ENCODE measurements at places on chromosomes 11 and 22.

DNA sequence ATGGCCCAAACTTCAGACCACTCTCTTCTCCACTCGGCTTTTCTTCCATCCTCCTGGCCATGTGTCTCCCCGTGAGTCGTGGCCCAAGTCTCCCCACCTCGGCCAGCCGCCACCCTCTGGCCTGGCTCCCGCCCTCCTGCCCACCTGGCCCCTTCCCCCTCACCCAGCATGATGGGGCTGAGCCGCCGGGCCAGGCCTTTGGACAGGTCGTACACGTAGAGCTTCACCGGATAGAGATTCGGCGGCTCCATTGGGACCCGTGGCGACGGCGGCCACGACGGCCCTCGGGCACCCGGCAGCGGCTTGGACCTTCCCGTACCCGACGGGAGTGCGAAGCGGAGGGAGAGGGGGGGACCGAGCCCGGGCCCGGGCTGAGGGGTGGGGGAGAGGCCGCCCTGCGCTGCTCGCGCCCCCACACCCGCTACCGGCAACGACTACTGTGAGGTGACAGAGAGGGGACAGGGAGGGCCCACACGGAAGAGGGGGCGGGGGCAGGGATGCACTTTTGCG, at the start of gene DESI1:
Gene DESI1, minus strand, starts transcription at position 455 of the 510 bp plus-strand sequence. Its CDS starts 204 bp downstream, at position 251.
- no peak for DNase-seq

DNA sequence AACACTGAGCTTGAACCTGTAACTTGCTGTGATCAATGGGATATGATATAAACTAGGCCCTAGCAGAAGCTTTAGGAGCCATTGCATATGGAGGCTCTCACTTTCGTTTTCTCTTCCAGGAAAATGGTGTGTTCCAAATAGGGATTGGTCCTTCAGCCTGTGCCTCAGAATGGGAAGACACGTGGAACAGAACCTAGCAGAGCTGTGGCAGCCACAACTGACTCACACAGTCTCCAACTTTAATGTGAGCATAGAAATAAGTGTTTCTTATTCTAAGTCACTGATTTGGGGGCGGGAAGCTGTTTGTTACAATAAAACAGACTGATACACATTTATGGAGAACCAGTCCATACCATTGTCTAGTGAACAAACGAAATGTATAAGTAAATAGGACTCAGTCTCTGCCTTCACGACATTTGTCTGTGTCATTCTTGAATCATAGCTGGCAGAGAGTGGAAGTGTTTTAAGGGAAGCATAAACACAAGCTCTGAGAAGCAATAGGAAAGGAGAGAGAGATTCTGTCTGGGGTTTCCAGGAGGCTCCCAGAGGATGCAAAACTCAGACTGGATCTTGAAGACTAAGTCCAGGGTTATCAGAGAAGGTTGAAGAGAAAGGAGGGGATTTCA, 97.3 kb downstream of the GALNT18 start:
- DNase-seq, result no peak

- DNase-seq, result no peak
These were observed 22.6 kb upstream of the MGAT3 start for GRCh38 chr22:39434243-39434653.

DNA sequence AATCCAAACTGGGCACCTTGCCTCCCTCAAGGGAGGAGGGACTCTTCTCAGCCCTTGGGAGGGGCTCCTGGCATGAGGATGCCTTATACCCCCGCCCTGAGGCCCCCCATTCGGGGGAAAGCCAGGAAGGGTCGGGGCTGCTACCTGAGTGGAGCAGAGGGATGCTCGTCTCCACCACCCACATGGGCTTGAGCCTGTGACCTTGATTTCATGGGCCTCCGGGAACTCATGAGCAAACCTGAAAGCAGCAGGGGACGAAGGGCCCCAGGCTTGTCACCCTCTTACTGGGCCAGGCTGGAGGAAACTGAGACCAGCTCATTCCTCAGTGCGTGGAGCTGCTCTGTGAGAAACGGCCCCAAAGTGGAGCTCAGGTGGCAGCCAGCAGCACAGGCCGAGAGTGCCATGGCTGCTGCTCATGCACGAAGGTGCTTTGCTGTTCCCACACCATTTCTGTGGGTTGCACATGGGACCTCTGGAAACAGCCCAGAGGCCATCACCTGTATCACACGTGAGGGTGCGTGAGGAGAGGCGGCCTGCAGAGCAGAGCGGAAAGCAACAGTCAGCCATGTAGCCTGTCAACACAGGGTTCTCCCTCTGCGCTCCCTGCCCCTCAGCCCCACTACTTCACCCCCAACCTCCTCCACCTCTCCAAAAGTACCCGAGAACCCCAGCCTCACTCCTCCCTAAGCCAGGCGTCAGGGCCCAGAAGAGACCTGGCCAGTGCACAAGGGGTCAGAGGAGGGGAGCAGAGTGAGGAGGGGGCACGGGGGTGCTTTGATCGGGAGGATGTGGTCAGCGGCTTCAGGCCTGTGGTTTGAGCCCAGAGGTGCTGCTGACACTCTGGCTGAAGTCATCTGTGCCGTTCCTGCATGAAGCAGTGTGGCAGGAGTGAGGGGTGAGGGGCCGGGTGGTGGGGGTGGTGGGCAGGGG, 14.1 kb upstream of the IL2RB start:
- DNase-seq, result no peak

DNA sequence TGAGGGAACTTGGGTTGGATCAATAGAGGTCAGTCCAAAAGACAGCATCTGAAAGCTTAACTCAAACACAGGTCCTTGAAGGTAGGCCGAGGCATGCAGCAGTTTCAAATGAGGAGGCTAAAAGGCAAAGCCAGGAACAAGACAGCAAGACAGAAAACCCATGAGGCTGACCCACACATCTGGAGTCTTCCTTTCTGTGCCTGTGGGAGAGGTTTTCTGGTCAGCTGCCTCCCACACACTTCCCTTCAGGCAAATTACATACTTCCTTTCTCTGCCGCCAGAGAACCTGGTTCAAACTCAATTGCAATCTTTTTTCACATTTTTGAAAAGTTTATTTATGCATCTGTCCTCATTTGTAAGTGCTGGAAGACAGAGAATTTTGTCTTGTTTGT, 29.8 kb upstream of the CRTAM start:
- DNase-seq, result no peak

- no peak for DNase-seq
These were observed 112.8 kb upstream of the CADM1 start for GRCh38 chr11:115616971-115617370.

DNA sequence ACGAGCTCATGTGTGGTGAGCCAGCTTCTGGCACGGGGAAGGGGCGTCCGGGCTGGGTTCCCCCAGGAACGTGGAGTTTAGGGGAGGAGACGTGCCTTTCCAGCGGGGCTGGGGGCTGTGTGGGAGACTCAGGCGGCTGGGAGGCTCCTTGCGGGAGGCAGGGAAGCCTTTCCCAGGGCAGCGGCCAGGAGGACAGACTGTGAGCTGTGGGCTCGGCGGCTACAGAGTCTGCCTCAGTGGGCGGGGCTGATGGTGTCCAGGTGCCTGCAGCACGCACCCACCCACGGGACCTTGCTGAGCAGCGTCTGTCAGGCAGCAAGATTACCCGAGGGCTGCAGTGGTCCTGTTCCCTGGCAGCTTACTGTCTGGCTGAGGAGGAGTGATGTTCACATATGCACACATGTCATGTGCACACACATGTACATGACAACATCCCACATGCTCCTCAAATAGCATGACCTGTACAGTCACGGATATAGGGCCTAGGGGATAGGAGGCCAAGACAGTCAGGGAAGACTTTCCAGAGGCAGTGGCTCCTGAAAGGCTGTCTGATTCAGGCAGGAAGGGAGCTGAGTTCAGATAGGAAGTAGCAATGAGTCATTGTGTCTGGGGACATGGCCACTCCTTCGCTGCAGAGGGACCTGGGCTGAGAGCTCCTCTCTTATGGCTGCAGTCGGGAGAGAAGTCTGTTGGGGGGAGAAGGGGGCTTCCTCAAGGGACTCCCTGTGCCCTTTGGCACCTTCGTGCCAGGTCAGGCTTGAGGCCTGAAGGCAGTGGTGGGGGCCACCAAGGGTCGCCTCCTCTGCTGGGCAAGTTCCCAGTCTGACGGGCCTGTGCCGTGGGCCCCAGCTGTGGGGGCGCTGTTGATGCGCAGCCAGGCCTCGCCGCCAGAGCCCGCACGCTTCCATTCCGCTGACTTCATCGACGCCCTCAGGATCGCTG, 23.3 kb upstream of the PPP6R3 start:
- DNase-seq, result no peak

DNA sequence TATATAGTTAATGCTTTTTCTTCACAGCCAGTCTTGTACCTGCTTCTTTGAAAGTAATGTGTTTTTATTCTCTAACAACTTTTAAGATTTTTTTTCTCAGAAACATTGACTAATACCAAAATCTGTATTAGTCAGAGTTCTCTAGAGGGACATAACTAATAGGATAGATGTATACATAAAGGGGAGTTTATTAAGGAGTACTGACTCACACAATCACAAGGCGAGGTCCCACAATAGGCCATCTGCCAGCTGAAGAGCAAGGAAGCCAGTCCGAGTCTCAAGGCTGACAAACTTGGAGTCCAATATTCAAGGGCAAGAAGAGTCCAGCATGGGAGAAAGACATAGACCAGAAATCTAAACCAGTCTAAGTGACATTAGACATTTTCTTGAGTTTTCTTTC, 140.0 kb downstream of the RAB38 start:
- DNase-seq, result no peak

- no peak for DNase-seq
These were observed 25.7 kb downstream of the TMEM225 start for GRCh38 chr11:123859731-123860130.

DNA sequence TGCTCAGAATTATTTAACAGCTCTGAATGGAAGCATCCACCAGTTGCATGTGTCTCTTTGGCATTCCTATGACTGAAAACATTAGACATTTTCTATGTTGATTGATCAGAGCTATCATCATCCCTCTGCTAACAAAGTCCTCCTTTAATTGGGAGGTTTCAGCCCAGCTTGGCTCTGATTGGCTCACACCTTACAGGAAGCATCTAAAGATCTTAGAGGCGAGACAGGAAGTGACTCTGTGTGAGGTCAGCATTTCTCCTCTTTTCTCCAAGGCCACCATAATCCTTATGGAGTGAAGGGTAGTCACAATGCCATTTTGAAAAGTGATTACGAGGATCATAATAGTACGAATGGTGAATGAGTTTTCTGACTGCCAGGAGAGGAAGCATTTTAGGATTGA, 260.8 kb downstream of the MIAT start:
- no peak for DNase-seq

DNA sequence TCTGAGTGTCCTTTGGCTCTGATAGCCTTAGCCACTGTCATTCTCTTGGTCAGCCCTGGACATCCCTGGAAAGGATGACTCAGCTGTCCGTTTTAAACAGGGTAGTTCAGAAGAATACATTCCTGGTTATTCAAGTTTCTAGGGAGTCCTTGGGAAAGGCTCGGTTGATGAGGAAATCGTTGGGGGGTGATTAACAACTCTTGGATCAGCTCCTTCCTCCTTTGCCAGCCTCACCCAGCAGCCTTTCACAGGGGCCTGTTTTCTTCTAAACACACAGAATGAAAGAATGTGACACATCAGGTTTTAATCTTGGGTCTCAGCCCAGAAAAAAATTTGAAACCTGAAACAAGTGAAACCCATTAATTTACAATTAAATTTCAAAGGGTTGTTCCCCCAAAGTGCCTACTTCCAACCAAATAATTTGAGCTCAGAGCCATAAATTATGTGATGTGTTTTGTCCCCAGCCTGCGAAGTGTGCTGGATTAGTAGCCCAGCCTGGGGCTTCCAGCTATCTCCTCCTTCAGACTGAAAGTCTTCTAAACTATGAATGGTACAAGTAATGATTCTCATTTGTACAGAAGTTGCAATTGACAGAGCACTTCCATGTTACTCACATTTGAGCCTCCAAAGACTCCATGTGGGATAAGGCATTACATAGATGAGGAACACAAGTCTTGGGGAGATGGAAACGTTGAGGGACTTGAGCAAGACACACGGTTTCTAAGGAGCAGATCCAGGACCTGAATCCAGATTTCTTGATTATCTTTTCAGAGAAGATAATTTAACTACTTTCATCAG, 19.3 kb upstream of the MRGPRX2 start:
- no peak for DNase-seq

Data from NCI-H2081 treated with DMSO at 0.1 percent for 48 hours (cell line).